ENCODE measurements at places on chromosomes 3 and 15.

- no peak for DNase-seq
Measured at GRCh38 chr3:142931222-142931621, 32.3 kb downstream of the PAQR9 start.

GRCh38 chr3:160213191-160213590, 12.0 kb upstream of the C3orf80 start:
- no peak for DNase-seq

DNA sequence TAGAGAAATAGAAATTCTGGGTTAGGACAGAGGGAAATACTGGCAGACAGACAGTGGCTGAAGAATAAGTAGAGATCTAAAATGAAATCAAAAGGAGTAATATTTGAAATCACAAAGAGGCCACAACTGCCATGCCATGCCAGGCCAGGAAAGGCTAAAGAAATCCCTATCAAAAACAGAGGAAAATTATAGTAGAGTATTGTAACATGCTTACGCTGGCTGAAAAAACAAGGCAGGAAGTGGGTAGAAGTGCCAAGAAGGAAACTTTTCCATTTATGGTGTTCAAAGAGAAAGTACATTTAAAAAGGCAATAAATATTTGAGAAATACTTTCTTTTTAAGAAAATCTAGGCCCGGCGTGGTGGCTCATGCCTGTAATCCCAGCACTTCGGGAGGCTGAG, 415.7 kb downstream of the PLCL2 start:
- DNase-seq = no peak

GRCh38 chr3:194073926-194074325, 62.0 kb upstream of the HES1 start:
- no peak for DNase-seq

- DNase-seq = no peak
Measured at GRCh38 chr3:36804295-36805055, 40.1 kb upstream of the DCLK3 start.

GRCh38 chr3:128859630-128860029, 19.8 kb upstream of the ACAD9 start:
- no peak for DNase-seq

DNA sequence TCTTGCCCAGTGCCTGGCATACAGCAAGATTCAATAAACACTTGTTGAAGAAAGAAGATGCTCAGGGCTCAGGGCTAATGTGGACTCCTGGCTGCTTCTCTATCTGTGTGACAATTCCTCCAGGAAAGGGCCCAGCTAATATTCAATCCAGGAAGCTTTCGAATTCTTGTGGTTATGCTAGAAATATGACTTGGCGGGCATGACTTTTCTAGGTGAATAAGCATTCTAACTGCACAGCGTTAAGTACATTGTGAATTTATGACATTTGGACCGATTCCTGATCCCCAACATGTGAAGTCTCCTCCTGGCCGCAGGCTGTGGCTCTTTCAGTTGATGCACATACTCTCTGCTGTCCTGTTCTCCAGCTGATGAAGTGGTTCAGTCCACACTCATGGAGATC, 117.0 kb downstream of the IMPG2 start:
- DNase-seq = no peak

DNA sequence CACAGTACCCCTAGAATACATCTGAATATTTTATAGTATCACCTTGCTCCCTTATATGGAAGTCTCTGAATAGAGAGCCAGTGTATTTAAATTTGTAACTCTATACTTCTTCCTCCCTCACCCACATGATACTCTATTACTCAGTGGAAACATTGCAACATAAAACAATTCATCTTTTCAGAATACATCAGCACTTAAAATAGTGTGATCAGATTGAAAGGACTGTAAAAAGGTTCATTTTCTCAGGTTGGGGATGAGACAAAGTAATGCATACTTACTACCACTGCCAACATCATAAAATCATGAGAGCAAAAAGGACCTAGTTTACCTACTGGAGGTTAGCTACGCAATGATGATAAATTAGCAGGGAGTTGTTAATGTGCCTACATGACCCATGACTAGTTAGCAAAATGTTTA, 13.8 kb upstream of the THRB start:
- DNase-seq = no peak

DNA sequence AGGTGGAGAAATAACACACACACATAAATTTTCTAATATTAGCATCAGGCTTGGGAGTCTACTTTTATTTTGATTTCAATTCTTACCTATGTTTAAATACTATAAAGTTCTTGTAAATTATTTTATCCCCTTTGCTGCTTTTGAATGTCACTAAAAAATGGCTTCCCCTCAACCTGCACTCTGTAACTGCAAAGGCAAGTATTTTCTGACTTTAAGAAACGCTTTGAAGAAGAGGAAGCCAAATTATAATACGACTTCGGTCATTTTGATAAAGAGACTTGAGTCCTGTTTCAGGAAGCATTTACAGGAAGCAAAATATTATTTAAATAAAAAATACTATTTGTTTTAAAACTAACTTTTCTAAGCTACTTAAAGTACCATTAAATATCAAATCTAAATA, 627.7 kb upstream of the AGTR1 start:
- DNase-seq = no peak

GRCh38 chr15:78359041-78359808, 19.1 kb downstream of the CRABP1 start:
- DNase-seq = no peak

Data from esophagus squamous epithelium (tissue), 5 donors.